ENCODE measurements at places on chromosomes 7 and 10. TPM values are rescaled to one million over a fixed set of nuclear protein-coding genes. Genes with fewer than 3 reads are reported as not detected.

The XRCC2 gene
- 10.5 TPM for total RNA-seq

The CYP17A1 gene
- total RNA-seq = not detected

The ATXN7L1 gene
- 4.6 TPM for total RNA-seq

The PHYHIPL gene
- total RNA-seq = not detected

The SYT15 gene
- total RNA-seq = 0.08 TPM

The ADAM8 gene
- 1.6 TPM for total RNA-seq

The SUMF2 gene
- total RNA-seq = 111 TPM

The CCL24 gene
- not detected for total RNA-seq

The PNPLA8 gene
- total RNA-seq = 21.2 TPM

The H2BK1 gene
- not detected for total RNA-seq

The SPDYE8 gene
- not detected for total RNA-seq

The GPR141 gene
- total RNA-seq = not detected

The PAX4 gene
- total RNA-seq = not detected

The ADCYAP1R1 gene
- total RNA-seq = 1.4 TPM

The ACSM6 gene
- not detected for total RNA-seq

The SPOCK2 gene
- not detected for total RNA-seq

The MNX1 gene
- total RNA-seq = not detected

The CFTR gene
- not detected for total RNA-seq

The HOXA2 gene
- total RNA-seq = not detected

The GPR26 gene
- total RNA-seq = not detected

The GJD4 gene
- not detected for total RNA-seq

The FAM13C gene
- 2.8 TPM for total RNA-seq

The SCIN gene
- total RNA-seq = 0.03 TPM

The MMD2 gene
- total RNA-seq = not detected

The MEOX2 gene
- not detected for total RNA-seq

The CPA4 gene
- total RNA-seq = 25.9 TPM

The CFAP69 gene
- total RNA-seq = 2.5 TPM

Measured in HT1080 (cell line).